Caki2 (cell line): ENCODE measurements at places on chromosomes 3 and 15. TPM values are rescaled to one million over a fixed set of nuclear protein-coding genes. Genes with fewer than 3 reads are reported as not detected.

- no peak for DNase-seq
Observed at GRCh38 chr3:194875581-194876402, 190.1 kb downstream of the FAM43A start.

DNA sequence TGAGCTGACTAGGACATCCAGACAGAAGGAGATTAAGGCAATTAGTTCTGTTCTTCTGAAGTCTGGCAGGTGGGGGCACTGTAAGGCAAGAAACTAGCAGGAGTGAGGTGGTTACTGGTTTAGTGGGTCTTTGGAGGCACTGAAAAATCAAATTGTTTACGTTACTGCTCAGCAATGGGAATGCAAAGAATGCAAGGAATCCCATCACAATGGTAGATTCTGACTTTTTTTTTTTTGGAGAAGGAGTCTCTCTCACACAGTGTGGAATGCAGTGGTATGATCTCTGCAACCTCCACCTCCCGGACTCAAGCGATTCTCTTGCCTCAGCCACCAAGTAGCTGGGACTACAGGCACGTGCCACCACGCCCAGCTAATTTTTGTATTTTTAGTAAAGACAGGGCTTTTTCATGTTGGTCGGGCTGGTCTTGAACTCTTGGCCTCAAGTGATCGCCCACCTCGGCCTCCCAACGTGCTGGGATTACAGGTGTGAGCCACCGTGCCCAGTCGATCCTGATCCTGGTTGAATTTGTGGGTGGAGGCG is 16.4 kb downstream of the FAM107A start:
- DNase-seq, result peak; percentile 90

ROBO2 gene
- 8.9 and 13.8 TPM in 2 replicates for total RNA-seq

- DNase-seq, result peak; percentile 63
Observed at GRCh38 chr15:69854521-69855181, 243.1 kb downstream of the TLE3 start.

DNA sequence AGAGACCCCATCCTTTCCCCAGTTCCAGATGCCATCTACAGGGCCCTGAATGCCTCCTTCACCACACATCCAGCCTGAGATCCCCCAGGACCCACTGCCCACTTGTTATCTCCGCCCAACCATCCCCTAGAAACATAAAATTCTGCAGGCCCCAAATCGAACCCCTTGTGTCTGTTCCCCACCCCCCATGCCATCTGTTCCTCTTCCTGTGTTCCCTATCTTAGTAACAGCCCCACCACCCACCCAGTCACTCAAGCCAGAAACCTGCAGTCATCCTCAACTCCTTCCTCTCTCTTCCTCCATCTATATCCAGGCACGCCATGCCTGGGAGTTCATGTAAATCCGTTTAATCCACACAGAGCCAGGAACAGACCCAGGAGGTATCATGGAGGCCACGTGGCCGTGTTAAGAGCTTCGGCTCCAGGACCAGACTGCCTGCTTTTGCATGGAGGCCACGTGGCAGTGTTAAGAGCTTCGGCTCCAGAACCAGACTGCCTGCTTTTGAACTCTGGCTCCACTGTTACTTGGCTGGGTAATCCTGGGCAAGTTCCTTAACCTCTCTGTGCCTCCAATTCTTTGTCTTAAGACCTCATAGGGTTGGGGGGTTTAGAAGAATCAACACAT is 4.8 kb downstream of the CSRNP1 start:
- no peak for DNase-seq

GRCh38 chr3:55936549-55937052 is 449.5 kb upstream of the WNT5A start:
- DNase-seq, result no peak

DNA sequence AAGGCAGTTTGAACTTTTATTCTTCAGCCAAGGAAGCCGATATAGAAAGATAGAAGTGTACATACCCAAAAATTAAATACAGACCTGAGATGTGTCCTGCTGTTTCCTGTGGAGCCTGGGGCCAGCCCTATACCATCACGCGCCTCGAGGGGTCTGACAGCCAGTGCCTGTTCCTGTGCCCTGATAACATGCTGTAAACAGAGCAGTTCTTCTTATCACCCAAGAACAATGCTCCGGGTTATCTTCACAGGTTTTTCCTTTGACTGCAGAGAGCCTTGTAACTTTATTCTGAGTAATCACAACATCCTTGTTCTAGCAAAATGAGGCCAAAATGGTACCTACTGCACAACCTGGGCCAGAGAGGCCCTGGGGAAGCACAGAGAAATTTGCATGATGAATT is 289.7 kb upstream of the CHRM5 start:
- no peak for DNase-seq

DNA sequence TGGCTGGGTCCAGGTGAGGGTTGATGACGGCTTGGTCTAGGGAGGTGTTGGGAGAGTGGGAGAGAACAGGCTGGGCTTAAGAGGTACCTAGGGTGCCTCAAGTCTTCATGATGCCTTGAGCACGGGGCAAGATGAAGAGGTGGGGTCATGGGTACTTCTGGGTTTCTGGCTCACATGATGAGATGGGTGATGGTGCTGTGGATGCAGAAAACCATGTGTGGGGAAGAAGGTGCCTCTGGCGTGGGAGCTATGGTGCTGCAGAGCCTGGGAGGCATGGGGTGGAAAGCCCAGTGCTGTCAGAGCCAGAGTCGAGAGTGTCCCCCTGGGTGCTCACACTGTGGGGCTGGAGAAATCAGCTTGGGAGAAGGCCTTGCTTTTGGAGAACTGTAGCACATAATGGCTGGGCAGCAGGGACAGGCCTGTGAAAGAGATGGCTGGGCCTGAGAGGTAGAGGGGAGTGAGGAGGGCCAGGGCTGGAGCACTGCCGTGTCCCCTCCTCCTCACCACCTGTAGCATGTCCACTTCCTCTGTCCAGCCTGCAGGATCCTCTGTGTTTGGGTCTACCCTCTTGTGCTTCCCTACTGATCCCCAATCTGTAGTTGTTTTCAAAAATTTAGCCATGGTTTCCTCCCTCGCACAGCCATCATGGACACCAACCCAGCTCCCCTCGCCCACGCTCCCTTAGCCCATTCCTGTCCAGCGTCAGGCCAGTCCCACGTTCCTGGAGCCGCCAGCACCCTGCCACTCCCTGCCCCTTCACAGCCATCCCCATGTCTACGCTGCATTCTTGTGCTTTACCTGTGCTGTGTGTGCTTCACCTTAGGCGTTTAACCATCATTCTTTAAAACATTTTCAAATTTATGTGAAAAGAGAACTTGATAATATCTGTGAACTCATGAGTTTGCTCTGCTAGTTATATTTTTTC is 132.0 kb downstream of the EEFSEC start:
- no peak for DNase-seq

ITIH1 gene
- total RNA-seq, result not detected in 2 replicates

COL7A1 gene
- 72.6 and 84.9 TPM in 2 replicates for total RNA-seq

- DNase-seq, result no peak
Observed at GRCh38 chr15:77094397-77095030, 23.6 kb upstream of the TSPAN3 start.

DNA sequence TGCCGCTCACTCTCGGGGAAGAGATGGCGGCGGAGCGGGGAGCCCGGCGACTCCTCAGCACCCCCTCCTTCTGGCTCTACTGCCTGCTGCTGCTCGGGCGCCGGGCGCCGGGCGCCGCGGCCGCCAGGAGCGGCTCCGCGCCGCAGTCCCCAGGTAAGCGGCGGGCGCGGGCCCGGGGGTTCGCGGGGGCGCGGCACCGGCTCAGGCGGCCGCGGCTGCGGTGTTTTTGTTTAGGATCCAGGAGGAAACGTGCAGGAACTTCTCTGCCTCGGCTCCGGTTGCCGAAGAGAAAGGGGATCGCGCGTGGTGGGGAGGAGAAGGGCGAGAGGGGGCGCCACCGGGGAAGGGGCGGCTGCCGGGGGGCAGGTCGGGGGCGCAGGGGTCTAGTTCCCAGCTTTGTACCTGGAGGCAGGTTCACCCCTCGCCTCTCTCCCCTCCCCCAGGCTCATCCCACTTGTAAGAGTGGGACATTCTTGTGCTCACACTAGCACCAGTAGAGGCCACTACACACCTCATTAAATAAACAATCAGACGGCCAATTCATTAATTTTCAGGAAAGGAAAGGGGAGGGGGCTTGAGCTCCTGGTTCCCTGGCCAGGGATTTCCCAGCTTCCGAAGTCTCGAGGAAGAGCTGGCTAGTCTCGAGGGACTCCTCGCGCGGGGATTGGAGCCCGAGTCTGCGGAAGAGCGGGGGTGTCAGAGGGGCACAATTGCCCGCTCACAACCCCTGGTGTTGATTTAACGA is 562 bp downstream of the NEO1 start:
- peak; percentile 62 for DNase-seq

DNA sequence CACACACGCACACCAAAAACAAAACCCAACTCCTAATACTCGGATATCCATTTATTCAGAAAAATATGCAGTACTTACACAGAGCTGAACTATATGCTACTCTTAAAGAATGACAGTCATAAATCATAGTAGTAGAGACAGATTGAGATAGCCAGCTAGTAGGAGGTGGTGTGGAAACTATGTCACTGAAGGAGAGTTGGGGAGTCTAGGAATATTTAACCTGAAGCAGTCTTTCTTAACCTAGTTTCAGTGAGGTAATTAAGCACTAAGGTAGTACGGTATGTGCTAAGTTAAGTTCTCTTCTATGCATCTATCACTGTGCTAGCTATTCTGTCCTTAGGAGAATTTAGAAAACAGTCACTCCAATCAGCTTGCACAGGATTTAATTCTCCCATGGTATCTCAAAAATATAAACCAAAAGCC is 54.2 kb downstream of the ANKRD28 start:
- no peak for DNase-seq

DNA sequence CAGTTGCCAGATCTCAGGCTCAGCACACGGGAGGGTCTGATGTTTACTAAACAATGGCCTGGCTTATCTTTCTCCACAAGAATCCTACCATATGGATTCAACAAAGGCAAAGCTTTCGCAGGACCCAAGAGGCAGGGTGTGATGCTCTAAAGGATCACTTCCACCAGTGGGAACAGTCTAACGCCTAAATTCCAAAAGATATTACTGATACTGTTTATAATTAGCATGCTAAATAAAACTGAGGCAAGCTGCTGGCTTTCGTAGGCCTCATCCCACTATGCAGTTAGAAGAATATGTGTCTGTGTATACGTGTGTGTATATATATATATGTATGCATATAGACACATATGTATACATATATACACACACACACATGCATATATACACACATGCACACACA is 22.3 kb downstream of the RORA start:
- no peak for DNase-seq

- no peak for DNase-seq
Observed at GRCh38 chr3:168427835-168428475, 332.2 kb upstream of the GOLIM4 start.

BCHE gene
- 78.5 and 83.1 TPM in 2 replicates for total RNA-seq

- no peak for DNase-seq
Observed at GRCh38 chr15:48905847-48906246, 27.9 kb downstream of the EID1 start.

CAND2 gene
- not detected in 2 replicates for total RNA-seq

IMPG2 gene
- total RNA-seq, result under 0.01 TPM in 1 of 2 replicates, not detected in the other

LDHAL6B gene
- not detected in 2 replicates for total RNA-seq

DNA sequence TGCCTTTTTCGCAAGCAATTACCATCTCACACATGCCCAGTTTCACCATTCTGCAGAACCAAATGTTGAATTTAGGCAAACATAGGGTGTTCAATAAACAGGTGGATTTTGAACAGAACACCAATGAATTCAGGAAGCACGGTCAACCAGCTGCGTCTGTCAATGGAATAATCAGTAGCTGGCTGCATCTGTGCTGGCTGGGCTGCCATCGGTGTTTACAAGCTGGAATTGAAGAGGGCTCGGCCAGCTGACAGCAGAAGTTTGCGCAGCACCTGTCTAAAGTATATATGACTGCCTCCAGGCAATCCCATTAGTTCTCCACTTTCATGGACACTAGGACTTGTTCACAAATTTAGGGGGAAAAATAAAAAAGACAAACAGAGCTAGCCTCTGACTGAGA is 996.4 kb upstream of the CFAP20DC start:
- DNase-seq, result no peak

DNA sequence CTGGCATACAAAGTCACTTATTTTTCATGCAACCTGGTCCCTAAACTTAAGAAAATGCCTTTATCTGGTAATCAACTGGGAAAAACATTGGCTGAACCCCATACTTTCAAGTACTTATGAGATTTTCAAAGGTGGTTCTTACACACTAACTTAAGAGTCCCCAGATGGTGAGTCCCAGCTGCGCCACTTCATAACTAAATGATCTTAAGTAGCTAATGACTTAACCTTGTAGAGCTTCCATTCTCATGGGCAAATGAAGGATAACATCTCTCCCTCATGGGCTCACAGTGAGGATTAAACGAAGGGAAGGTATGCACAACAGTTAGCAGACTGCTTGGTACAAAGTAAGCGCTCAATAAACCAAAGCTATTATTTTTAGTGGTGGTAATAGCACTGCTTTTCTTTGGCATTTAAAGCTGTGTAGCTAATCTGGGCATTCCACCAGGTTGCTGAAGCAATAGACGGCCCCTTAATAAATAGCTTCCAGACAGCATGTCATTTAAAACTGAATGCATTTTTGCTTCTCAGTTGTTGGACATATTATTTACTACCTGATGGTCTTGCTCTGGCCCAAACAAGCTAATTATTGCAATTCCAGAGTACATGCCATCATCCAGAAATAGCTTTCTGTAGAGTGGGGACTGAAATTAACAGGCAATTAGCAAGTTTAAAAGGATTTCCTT is 55.4 kb downstream of the LIPC start:
- DNase-seq, result no peak

DNA sequence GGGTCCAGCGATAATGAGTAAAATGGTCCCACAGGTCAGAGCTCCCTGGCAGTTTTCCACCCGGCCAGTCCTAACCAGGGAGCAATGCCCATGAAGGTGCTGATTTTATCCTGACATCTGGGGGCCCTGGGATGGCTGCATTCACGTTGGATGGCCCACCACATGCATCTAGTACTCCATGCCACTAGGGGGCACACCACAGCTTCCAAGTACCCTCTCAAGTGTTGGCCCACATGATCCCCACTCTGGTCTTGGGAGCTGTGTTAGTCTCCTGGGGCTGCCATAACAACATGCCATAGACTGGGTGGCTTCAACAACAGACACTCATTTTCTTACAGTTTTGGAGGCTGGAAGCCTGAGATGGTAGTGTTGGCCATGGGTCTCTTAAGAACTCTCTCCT is 225.5 kb downstream of the SLCO3A1 start:
- no peak for DNase-seq

DNA sequence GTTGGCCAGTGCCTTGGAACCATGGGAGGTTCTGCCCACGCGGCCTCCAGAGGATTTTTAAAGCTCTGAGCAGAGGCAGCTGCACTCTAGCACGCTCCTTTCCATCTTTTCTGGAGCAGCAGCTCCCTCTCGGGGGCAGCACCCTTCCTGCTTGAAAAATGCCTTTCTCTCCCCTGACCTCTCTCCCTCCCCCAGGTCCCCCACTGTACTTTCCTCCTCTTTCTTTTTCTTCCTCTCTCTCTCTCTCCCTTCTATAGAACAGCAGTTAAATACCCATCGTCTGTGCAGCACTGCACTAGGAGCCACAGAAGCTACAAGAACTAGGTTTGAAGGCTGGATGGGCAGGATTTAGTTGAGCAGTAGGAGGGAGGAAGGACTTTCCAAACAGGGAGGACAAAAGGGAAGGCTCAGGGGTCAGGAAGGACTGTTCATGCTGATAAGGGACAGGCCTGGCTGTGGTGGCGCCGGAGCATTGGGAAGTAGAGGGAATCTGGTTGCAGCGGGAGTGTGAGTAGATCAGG is 4.4 kb downstream of the ALPK3 start:
- no peak for DNase-seq

GRCh38 chr15:59237924-59238331 is 31.3 kb downstream of the LDHAL6B start:
- no peak for DNase-seq

MCTP2 gene
- 3.5 and 13.0 TPM in 2 replicates for total RNA-seq

GPR176 gene
- 8.1 and 9.6 TPM in 2 replicates for total RNA-seq

GOLGA8J gene
- not detected in 2 replicates for total RNA-seq

- DNase-seq, result no peak
Observed at GRCh38 chr3:183638101-183638852, 2.9 kb downstream of the KLHL24 start.

BTD gene
- total RNA-seq, result 2.5 and 6.4 TPM in 2 replicates
